ENCODE measurements at places on chromosomes 13 and 19. TPM values are rescaled to one million over a fixed set of nuclear protein-coding genes. Genes with fewer than 3 reads are reported as not detected.

Gene VSTM2B
- total RNA-seq: not detected

DNA sequence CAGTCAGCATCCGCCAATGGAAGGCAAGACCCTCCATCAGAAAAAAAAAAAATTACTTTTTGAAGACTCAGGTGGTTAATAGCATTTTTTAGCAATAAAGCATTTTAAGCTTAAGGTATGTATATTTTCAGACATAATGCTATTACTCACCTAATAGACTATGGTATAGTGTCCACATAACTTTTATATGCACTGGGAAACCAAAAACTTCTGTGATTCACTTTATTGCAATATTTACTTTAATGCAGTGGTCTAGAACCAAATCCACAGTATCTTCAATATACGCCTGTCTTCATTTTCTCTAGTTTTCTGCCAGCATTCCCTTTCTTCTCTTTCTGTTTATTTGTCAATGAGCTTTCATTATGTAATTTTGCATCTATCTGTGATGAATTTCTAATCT is 418.1 kb downstream of the SLITRK6 start:
- no peak overlapping the region for H3K27ac ChIP-seq
- H3K27me3 ChIP-seq: no peaks in the 10 kb centered on the region
- no peaks in the 10 kb centered on the region for H3K36me3 ChIP-seq

Gene OPA3
- total RNA-seq: 19.1 TPM

DNA sequence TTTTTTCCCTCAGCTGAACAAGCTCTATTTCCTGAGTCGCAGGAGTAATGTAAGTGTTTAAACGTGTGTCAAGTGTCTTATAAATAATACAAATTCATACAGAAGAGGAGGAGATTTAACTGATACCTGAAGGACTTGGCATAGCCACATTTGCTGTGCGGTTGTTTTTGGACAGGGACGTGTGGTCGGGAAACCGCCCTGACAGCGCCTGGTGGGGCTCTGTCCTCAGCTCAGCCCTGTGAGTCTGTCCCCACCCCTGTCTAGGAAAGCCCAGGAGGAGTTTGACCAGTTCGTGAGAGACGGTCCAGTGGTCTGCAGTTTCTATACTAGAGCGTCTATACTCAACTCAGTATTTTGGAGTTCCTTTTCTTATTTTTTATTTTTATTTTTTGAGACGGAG is 16.7 kb downstream of the ZIC2 start:
- H3K27ac ChIP-seq: no peak overlapping the region
- H3K27me3 ChIP-seq: peaks cover 48% of the 10 kb centered on the region
- H3K4me1 ChIP-seq: no peaks in the 10 kb centered on the region
- no peak for DNase-seq

DNA sequence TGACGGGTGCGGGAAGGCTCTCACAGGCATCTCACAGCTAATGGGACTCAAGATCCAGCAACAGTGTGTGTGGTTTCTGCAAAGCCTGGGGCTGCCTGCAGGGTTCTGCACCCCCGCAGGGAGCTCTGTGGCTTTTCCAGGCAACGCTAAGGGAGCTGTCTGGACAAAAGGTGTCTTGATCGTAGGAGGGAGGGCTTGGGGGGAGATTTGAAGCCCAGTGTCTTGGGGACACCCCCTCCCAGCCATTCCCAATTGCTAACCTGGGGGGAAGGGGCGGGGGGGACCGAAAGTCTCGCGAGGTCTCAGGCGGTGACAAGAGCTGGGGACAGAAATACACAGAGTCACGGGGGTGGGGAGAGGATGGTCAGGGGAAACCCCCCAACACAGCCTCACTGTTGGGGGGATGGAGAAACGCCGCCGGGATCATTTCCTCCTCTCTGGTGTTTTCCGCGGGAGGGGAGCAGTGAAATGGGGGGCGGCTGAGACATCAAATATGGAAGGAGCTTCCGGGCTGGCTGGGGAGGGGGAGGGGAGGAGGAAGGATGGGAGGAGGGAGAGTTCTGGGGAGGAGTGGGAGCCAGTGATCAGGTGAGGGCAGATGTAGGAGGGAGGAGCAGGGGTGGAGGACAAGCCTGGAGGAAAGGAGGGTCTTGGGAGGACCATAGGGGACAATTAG is 13.3 kb downstream of the KCNC3 start:
- H3K4me3 ChIP-seq: no peak overlapping the region
- peak; percentile 77 for DNase-seq
- peaks cover 10% of the 10 kb centered on the region for H3K27me3 ChIP-seq
- H3K4me1 ChIP-seq: no peaks in the 10 kb centered on the region

- no peaks in the 10 kb centered on the region for H3K4me1 ChIP-seq
- no peak for DNase-seq
- H3K36me3 ChIP-seq: no peaks in the 10 kb centered on the region
- H3K27me3 ChIP-seq: no peaks in the 10 kb centered on the region
- no peak overlapping the region for H3K4me3 ChIP-seq
These were observed 406.8 kb downstream of the DACH1 start for GRCh38 chr13:71460211-71460610.

GRCh38 chr13:25473864-25474263 is 102.1 kb downstream of the ATP8A2 start:
- H3K27me3 ChIP-seq: peaks cover 4% of the 10 kb centered on the region
- DNase-seq: no peak
- no peak overlapping the region for H3K27ac ChIP-seq

GRCh38 chr13:94711561-94712286 is 621 bp downstream of the SOX21 start:
- H3K4me1 ChIP-seq: peaks cover 9% of the 10 kb centered on the region
- no peaks in the 10 kb centered on the region for H3K36me3 ChIP-seq
- H3K27me3 ChIP-seq: peaks cover 66% of the 10 kb centered on the region
- no peak overlapping the region for H3K27ac ChIP-seq
- no peak overlapping the region for H3K4me3 ChIP-seq
- peak; percentile 35 for DNase-seq

All from kidney (tissue), 22 donors.